ENCODE measurements at places on chromosomes 7 and 10.

DNA sequence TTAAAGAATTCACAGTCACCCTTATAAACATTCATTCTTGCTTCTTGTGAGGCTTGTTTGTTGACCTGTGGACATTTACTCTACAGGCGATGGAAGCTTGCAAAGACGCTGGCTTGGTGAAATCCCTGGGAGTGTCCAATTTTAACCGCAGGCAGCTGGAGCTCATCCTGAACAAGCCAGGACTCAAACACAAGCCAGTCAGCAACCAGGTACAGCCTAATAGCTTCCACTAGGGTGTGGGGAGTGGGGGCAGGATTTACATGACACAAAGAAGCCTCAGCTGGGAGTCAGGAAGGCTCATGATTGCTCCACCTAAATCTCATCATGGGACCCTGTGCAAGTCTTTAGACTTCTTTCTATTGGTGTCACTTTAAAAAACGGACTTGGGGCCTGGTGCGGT lies 29.0 kb downstream of the AKR1D1 start:
- DNase-seq, result no peak

GRCh38 chr7:124489925-124490324 lies 275.7 kb downstream of the GPR37 start:
- no peak for DNase-seq

GRCh38 chr10:79434821-79435251 lies 10.6 kb downstream of the ZCCHC24 start:
- no peak for DNase-seq

DNA sequence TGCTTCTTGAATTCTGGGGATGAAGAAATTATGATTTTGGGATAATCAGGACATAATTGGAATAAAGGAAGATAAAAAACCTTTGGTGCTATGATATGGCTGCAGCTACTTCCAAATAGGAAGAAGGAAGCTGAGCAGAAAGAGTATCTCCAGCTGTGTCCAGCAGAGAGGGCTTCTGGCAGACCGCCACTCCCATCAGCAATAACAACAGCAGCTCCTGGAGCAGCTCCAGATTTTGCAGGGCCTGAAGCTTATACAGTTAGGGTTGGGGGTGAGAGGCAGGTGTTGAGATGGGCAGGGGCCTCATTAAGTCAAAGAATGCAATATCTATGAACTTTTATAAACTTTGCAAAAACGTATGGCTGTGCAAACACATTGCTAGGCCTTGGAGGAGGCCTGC lies 62.3 kb downstream of the C10orf120 start:
- DNase-seq, result no peak

DNA sequence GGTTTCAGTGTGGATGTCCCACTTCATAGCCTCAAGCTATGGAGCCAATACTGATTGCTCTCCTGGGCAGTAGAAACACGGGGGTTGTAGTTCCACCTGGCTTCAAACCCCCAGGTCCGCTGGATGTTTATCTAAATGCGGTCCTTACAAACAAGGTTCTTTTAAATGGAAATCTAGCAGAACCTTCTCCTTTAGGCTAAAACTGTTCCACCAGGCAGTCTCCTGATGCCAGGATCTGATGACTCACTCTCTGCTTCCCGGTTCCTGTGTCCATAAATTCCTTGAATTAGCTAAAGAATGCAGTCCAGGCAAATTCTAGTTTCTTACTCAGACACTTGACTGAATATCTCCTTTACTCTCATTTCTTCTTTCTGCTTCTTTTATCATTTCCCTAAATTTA lies 108.4 kb upstream of the FAM3C start:
- DNase-seq, result no peak

DNA sequence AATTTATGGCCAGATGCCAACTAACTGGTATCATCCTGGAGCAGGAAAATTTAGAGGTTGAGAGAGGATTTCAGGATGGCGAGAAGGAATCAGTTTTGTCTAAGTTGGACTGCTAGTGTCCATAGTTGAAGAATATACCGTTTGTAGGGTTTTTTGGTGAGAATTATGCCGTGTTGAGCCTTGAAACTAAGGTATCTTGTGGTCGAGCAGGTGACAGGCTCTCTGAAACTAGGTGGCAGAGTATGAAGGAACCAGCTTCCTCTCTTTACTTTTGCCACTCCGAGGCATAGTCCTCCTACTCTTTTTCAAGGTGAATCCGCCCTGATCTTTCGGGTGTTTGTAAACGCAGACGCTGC lies 9.7 kb downstream of the MDFIC start:
- no peak for DNase-seq
